Globus pallidus (tissue), 1 donor: ENCODE measurements at places on chromosomes 1 and 21.

DNA sequence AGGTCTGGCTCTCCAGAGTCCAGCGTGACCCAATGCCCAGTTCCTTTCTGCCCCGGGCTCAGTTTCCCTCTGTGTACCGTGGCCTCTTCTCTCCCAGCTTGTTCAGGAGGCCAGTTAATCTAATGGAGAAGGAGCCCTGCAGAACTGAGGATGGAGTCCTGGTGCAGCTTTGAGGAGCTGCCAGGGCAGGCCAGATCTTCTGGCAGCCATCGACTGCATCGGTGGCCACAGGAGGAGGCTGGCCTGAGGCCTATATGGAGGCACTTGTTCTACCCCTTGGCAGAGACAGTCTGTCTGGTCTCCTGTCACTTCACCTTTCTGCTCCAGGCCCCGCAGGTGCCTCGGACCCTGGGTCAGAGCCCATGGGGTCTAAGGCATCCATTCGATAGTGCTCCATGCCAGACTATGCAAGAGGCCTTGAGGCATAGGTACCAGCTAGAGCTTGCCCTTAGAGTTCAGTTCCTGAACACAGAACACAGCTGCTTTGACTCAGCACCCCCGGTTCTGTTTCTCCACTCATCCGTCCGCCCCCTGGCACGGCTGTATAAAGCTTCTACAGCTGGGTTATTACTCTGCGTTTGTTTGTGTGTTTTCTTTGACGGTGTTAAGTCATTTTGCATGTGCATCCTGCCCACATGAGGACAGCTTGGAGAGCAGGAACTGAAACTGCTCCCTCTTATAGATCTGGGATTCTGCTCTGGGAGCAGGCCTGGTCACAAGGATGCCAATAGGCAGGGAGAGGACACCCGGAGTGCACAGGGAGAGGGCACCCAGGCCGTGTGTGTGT is 18.5 kb upstream of the LRRN2 start:
- no peak for DNase-seq

DNA sequence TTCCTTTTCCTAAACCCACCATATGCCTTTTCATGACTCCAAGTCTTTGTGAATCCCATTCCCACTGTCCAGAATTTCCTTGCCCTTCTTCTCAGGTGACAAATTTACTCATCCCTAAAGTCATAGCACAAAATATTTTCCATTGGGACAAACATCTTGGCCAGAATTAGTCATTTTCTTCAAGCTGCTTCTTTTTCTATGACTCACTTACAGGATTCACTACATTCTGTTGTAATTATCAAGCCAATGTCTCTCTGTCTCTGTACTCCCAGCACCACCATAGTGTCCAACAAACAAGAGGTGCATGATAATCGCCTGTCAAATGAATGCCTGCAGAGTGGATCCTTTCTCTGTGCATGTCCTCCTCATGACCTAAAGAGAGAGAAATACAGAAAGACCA is 37.8 kb downstream of the SGIP1 start:
- DNase-seq, result no peak

GRCh38 chr21:43819511-43820405 is 30.4 kb downstream of the RRP1 start:
- DNase-seq, result no peak

DNA sequence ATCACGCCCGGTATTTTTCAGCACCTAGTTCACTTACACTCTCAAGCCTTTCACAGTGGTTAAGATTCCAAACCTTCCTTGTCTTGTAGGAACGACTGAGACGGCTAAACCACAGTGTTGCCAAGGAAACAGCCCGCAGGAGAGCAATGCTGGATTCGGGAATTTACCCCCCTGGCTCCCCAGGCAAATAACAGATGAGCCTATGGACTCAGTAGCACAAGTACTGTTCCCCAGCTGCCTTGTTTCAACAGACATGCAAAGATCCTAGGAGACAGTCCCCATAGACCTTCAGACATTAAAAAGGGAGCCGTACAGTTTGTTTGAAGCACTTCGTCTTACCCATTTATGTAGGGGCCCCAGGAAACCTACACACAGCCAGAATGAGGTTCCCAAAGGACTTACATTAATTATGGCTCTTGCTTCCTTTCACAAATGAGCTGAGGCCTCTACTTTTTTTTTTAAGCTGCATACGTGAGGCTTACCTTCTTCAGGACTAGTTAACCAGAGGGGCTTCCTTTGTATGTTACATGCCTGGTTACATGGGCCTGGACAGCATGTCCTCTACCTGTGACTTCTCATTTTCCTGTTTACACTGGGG is 2.7 kb downstream of the SNAPIN start:
- no peak for DNase-seq

DNA sequence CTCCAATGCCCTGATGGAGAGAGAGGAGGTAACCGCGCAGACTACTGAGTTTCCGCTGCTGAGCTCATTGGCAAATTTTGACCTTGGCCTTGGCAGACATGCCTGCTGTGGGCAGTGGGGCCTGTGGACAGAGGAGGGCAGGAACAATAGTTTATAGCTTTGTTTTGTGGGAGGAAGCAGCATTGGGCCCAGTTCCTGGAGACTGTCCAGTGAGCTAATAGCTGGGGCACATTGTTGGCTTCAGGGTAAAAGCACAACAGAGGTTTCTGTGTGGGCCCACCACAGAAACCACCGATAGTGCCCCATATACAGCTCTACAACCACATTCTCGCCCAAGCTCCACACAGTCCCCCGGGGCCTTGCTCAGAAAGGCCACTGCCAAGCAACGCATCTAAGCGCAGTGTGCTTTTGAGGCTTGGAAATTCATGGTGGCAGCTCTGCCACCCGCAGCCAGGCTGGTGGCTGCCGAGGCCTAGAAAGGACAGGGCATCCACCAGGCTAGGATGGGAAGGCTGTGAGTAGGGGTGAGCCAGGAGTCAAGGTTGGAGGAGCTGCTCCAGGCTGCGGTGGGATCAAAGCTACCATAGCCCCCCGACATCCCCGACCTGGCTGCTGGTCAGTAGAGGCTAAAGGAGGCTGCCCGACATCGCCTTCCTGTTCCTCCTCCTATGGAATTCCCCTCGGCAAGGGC is 43.2 kb downstream of the NEK2 start:
- DNase-seq, result no peak

GRCh38 chr1:100718581-100718980 is 961 bp upstream of the VCAM1 start:
- no peak for DNase-seq

GRCh38 chr1:26302733-26303405 is 3.6 kb downstream of the UBXN11 start:
- no peak for DNase-seq

DNA sequence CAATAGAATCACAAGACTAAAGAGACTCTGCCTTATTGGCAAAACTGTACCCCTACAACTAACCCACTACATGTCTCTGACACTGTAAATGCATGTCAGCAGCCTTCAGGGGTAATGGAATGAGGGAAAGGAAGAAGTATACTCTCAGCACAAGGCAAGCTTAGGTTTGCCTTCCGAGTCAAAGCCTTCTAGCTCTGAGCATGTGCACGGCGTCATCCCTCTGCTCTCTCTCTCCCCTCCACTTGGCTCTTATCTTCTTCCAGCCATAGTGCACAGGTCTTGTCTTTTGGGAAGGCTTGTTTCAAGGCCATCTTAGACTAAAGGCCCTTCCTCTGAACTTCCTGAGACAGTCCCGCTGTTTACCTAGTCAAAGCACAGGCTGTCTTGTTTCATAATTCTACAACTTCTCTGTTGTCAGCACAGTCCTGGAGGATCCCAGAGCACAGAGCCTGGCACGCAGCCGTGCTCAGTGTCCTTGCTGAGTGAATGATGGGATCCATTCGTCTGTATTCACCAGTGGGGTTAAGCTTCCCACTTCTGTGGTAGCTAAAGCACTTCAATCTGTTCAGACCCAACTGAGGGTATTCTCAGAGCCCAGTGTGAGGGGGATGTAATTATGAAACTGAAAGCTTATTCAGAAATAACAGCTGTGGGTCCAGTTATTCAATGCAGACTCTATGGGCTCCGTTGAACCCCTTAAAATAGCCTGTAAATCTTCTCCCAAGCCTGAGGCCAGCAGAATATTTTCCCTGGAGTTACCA is 166.5 kb upstream of the PLD5 start:
- DNase-seq, result no peak

DNA sequence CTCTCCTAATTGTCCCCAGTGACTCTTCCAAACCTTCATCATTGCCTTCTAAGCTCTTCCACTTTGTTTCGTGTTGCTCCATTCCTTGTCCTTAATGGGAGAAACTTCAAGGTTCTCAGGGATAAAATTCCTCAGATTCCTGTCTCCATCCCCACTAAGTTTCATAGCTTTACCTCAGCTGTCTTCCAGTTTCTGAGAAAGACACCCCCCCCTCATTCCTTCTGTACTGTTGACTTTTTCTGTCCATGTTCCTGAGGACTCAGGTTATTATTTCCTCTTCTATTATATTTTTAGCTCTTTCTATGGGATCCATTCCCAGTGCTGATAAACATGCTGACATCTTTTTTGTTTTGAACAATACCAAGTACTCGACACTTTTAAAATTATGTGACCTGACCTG is 215.3 kb upstream of the PTGFR start:
- DNase-seq, result no peak

- no peak for DNase-seq
Observed at GRCh38 chr1:229368347-229368746, 25.5 kb upstream of the CCSAP start.

- no peak for DNase-seq
Observed at GRCh38 chr1:162383091-162383490, 1.6 kb downstream of the C1orf226 start.

DNA sequence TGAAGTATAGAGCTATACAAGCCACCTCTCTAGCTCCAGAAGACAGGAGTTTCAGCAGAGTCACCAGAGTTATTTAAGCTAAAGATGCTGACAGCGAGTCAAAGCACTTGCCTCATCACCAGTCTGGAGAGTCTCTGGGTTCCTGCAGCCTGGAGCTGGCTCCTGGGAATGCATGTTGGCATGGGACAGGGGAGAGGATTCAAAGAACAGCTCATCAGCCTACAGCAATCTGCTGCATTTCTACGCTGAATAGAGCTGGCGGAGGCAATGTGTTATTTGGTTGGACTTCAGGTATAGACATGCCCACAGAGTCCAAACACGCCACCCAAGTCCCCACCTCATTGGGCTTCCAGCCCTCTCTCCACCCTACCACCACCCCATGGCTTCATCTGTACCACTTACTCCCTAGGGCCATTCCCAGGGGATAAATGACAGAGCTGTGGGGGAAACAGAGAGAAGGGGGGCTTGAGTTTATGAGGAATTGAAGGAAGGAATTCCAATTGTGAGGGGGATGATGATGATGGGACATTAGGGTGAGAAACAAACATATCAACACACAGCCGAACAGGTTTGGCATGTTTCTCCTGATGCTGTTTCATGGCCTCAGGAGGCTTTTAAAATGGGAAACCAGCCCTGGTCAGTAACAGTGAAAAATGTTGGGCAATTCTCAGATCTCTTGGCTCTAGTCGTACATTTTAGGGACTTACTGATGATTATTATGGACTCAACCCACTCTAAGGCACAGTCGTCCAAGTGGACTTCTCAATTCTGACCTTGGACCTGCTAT is 58.4 kb downstream of the PLEKHA6 start:
- no peak for DNase-seq

GRCh38 chr1:244962130-244962529 is 97.8 kb upstream of the HNRNPU start:
- no peak for DNase-seq

- DNase-seq, result no peak
Observed at GRCh38 chr1:9086796-9087195, 17.4 kb upstream of the SLC2A5 start.

DNA sequence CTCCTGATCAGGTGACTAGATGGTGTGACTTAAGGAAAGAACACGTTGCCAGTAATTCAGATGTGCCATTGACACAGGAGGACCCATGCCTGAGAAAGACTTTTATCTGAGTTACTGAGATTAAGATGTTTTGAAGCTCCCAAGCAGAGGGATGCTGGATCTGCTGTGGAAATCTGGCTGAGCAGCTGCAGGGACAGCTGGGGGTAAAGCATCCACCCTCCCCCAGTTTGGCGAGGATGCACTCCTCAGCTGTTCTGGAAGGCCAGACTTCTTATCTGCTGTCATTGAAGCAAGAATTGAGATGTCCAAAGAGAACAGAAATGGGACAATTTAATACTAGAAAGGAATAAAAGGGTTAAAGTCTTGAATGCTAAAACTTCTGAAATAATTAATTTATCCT is 25.7 kb downstream of the TTC3 start:
- no peak for DNase-seq

DNA sequence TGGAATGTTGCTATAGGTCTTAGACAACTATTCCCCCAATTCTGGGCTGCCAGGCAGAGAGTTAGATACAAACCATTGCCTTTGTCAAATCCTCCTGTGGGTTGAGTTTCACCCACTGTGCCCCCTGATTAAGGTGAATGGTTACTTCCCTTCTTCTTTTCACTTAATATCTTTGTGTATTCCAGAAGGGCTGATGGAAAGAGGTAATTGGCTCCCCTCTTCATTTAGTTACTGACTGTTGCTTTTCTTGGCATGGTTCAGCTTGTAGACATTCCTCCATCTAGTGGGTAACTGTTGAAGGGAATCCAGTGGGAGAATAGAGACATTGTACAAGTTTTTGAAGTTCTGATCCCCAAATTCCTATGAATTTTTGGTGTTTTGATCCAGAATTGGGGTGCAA is 43.8 kb upstream of the MACF1 start:
- DNase-seq, result no peak

DNA sequence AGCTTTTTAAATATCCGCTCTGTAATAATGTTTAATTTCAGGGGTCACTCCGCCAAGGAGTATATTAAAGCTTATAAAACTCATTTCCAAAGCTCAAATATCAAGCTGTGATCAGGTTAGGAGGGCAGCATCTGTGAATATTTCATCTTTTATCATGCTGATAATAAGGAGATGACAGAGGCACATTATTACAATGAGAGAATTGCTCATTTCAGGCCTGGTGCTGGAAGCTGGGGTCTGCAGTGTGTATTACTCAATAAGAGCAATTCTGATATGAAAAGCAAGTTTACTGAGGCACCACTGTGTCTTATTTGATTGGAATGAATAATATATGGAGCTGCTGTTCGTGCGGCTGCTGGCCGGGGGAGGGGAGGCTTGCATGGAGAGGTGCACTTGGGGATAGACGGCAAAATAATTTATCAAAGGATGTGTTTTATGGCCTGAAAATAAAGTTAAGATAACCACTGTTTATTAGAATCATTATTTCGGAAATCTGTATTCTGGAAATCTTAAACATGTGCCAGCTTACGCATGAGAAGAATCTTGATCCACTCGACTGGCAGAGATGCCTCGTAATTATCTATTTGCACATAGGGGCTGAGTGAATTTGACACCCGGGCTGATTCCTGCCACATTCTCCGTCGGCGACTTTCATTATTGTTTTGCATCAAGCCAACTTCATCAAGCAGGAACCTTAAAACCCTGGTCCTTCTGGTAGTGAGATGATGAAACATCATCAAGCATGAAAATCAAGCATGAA is 173.2 kb downstream of the RRAGC start:
- DNase-seq, result no peak

DNA sequence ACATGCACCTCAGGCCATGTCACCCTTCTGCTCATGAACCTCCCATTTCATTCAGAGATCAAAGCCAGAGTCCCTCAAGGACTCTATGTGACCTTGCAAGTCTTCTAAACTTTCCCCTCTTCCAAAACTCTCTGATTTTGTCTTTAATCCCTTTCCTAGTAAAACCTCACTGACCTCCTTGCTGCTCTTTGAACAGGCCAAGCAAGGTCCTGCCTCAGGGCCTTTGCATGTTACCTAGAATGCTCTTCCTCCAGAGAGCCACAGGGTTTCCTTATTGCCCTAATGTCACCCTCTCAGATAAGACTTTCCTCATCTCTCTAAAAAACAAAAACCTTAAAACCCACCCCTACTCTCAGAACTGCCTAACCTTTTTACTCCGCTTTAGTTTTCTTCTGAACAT is 26.6 kb downstream of the IL23R start:
- no peak for DNase-seq

GRCh38 chr1:33460947-33461629 is 11.4 kb upstream of the ZSCAN20 start:
- DNase-seq, result peak; percentile 69
